ENCODE measurements at places on chromosomes 12 and 14.

DNA sequence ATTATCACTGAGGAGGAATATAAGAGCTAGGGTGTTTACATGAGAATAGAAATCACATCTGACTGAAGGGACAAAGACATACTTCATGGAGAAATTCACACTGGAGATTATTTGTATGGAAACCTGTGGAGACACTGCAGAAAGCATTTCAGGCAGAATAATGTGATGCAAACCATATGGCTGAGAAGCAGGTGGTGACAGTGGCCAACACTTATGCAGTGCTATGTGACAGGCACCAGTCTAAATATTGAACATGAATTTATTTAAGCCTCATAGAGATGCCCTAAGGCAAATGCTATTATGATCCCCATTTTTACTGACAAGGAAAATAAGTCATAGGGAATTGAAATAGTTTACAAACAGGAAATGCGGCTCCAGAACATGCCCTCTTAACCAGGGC is 16.2 kb downstream of the ALG10B start:
- no peak for DNase-seq

DNA sequence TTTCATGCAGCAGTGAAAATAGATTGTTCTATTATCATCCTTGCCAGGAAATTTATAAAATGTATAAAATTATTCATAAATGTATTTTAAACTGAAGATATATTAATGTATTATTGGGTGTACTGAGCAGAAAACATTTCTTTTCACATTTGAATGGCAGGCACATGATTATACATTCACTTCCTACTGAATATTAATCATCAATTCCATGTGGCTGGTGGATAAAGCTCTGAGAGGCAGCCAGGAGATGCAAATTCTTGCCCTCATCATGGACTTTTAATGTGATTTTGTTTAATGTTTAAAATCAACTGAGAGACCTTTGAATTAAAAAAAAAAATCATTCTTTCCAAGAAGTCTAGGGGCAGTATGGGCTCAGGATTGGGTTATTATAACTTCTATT is 40.8 kb downstream of the ANO6 start:
- DNase-seq, result no peak

GRCh38 chr14:31966896-31967668 is 110.0 kb upstream of the ARHGAP5 start:
- no peak for DNase-seq

DNA sequence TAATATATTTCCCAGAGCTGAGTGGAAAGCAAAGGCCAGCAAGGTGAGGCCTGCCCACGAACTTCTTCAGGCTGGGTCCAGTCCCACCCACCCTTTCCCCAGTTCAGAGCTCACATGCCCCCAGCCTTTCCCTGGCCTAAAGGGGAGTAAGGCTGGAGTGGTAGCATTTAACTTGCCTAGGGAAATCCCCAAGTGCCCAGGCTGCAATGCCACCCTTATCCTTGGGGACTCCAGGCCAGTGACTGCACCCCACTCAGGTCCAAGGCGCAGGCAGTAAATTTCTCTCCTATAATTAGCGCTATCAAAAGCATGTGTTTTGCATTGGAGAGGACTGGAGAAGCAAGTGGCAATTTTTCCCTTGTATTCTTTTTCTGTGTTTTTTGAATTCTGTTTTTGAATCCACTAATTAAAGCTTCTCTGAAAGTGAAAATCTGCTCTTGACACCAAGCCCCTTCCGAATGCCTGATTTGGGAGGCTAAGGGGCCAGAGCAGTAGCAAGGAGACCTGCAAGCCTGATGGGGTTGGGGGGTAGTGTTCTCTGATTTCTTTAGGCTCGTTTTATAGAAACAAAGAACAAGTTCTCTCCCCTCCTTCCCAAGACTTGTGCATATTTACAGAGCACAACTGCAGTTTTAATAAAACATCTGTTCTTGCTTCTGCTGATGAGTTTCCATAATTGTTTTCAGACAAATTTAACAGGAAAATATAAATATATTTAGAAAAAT is 3.5 kb upstream of the HOXC6 start:
- no peak for DNase-seq

DNA sequence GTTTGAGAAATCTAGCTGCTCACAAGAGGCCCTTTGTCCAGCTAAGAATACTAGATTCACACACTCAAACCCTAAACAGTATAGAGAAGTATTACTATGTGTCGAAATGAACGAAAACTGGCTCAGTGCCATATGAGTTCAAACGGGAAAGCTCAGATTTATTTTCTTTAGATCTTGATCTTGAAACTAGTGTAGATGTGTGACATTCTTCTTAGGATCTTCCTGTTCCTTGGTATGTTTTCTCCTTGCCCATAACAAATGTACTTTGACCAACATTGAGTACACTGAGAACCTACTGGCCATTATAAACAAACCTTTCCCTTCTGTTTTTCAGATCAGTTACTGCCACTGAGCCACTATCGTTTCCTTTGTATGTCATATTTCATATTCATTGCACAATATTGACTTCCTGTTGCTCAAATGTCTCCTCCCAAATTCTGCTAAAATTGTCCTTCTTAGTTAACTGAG is 21.3 kb downstream of the MYBPC1 start:
- DNase-seq, result no peak

DNA sequence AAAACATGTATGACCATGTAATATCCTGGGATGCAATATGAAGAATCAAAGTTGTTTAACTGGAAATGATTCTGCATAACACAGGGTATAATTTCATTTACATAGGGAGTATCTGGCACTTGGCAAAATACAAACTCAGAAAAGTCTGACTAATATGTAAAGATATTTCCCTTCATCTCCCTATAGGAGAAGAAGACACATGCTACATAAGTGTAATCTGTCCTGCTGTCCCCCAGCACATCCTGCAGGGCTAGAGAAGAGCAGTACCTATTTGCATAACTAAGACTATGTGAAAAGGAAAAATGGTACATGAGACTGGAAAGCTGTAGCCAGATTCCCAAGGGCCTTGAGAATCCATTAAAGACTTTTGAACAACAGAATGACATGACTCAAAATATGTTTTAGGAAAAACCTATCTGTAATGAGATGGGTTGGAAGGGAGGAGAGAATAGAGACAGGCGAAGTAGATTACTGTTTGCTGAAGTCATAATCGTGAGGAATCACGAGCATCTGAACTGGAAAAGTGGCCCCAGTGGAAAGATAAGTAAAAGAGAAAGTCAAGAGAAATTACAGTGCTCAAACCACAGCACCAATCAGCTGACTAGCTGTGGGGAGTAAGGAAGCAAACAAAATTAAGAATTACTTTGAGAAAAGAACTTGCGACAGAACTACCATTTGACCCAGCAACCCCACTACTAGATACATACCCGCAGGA is 155.1 kb upstream of the HMGA2 start:
- no peak for DNase-seq

DNA sequence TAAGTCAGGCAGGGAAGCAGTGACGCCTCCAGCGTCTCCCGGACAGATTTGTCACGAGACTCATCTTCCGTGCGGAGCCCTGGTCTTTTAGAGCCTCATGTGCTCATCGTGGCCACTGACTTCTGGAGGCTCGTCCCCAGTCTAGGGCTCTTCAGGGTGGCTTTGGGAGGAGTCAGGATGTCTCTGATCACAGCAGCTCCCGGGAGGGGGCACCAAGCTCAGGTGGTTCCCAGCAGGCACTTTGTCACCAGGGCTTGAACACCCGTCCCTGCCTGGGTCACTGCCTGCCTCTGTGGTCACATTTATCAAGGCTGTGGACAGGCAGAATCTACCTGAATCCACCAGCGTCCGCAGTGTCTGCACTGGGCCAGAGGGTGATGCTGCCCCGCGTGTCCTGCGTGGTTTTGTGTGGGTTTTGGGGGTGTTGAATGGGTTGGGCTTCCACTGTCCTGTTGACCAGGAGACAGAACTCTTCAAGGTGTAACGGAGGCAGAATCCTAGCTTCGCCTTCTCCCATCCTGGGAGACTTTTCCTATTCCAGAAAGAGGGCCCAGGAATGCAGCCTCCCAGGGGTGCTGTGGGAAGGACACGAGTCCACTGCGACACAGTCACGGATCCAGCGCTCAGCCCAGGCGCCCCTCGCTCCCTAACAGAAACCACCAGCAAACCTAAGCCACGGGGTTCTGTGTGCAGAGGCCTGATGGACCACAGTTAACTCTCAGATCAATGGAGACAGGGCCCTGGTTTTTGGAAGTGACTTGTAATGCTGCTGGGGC is 132.3 kb downstream of the ADGRD1 start:
- no peak for DNase-seq

DNA sequence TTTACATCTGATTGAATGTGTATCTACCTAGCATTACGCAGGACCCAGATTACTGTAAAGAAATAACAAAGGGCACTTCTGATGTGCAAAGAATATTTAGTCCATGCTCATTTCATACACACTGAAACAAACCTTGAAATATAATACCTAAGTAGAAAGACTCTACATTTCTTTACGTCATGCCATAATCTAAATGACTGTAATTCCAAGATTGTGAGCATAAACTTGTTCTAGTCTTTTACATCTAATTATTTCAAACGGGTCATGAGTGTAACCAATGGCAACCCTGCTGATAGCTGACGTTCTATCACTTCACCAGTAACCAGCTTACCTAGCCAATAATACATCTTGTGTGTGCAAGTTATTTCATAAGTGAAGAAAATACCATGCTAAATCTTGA is 433.8 kb downstream of the PRKD1 start:
- no peak for DNase-seq

DNA sequence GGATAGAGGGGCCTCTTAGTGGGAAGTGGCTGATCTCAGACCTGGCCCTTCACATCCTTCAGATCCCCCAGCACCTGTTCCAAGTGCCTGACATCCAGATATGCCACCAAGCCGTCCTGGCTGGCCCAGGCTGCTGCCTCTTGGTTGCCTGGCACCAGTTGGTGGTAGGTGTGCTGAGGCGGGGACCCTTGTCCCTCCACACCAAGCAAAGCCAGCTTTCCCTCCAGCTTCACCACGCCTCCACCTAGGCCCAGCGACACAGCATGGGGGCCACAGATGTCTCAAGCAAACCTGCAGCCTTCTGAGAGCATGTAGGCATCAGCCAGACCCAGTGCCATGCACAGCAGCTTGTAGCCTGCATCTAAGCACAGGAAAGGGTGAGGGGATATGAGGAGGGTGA is 3.5 kb upstream of the CD63 start:
- no peak for DNase-seq

Measured in neural progenitor cell (in vitro differentiated cells).